ENCODE measurements at places on chromosomes 5 and 9.

DNA sequence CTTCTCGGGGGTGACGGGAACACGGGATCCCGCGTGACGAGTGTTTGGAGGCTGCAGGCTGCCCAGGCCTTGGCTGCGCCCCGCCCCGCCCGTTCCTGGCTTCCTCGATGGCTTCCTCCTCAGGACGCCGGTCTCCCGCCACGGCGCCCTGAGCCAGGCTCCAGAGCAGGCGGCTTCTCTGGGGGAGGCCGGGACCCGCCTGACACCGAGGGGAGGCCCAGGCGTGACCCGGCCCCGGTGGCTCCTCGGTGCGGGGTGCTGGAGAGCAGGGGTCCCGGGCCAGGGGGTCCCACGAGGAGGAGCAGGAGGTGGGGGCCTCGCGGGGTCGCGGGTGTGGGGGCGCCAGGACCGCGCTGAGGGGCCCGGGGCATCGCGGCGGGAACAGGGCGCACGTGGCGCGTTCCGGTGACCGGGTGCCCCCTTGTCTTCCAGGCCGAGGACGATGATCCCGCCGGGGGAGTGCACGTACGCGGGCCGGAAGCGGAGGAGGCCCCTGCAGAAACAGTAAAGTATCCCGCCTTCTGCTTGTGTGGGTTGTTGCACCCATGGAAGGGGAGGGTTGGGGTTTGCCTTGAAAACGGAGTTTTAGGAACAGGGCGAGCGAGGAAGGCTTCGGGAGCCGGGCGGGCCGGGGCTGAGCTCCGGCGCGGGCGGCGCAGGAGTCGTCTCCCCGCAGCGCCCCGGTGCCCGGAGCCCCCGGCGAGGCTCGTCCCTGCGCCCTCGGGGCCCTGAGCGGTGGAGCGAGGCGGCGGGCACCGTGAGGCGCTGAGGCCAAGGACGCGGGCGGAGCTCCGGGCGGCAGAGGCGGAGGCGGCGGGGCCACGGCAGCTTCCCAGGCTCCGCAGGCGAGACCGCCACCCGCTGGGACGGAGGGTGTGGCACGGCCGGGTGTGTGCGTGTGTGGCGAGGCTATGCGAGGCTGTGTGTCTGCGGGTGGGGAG is 22.2 kb downstream of the AHRR start:
- DNase-seq = peak; percentile 47

GRCh38 chr5:139961435-139962157 is 81.5 kb downstream of the NRG2 start:
- DNase-seq = no peak

DNA sequence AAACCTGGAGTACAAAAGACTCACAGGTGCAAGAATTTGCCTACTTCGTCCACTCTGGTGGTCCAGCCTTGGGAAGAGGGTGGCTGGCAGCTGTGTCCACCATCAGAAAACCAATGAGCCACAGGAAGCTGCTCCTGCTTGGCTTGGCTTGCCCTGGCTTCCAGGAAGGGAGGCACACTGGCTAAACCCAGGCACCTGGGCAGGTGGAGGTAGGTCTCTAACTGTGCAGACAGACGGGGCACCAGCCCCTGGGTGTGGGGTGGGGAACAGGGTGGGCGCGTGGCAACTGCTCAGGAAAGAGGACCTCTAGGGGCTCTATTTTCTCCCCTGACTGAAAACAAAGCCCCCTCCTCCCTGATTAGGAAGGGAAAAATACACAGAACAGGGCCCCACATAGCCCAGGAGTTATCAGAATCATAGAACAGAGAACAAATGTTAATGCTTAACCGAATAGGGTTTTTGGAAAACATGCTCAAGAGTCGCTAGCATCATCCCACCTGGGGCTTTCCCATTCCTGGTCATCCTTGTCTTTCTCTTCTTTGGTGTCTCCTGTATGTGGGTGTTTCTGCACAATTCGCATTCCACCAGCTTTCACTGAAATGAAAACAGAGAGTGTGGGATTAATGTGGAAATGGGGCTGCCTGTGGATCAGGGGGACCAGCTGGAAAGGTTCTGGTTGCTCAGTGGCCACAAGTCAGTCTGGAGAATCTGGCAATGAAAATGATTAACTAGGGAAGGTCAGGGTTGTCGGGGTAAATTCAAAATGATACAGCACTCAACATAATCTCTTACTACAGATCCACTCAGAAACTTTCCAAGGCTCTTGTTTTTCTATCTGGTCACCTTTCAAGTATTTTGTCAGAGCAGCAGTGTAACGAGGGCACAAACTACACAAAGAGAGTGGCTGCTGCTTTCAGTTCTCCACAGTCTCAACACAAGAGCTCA is 13.1 kb downstream of the DAP start:
- DNase-seq = no peak

DNA sequence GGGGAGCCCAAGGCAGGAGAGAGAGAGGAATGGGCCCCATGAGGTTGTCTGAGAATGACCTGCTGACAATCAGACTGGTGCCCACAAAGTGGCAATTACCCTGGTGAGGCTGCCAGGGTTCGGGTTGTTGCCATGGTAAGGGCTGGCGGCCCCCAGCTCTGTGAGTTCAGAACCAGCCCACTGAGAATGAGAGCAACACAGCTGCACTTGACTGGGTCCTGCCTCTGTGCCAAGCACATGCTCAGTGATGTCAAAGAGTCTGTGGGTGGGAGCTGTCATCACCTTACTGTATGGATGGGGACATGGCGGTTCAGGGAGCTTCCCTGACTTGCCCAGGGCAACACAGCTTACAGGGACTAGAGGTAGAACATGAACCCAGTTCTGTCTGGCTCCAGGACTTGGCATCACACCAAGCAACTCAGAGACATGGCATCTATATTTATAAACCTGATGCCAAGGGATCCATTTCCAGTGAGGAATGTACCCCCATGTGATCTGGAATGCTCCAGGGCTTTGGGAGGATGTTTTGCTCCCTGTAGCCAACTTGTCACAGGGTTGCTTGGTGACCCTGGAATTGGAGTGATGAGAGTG is 38.2 kb upstream of the TEX48 start:
- DNase-seq = no peak
